ENCODE measurements at places on chromosomes 11 and 22.

DNA sequence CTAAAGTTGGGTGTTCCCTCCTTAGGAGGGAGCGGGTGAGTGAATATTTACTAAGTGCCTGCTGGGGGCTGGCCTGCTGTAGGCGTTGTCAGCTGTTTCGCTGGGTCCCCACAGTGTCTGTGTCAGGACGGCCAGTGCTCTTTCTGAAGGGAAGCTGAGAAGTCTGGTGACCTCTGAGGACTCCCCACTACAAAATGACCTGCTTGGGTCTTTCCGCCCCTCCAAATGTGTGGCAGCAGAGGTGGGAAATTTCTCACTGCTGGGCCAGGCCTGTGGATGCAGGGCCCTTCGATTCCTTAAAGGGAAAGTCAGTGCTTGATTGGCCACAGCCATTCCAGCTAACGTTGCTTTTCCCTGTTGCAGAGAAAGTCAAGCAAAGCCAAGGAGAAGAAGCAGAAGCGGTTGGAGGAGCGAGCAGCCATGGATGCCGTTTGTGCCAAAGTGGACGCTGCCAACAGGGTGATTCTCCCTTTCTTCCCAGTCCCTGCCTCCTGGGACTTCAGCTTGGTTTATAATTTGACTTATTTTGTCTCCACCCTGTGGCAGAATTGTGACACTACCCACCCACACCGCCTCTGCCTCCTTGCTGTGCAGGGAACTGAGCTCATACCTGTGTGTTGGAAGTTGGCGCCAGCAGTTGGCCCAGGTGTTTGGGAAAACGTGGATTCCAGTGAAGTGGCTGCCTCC lies 6.8 kb downstream of the NAA40 start:
- no peak for ATAC-seq

GRCh38 chr11:102269927-102270326 lies 47.4 kb upstream of the BIRC3 start:
- no peak for ATAC-seq

DNA sequence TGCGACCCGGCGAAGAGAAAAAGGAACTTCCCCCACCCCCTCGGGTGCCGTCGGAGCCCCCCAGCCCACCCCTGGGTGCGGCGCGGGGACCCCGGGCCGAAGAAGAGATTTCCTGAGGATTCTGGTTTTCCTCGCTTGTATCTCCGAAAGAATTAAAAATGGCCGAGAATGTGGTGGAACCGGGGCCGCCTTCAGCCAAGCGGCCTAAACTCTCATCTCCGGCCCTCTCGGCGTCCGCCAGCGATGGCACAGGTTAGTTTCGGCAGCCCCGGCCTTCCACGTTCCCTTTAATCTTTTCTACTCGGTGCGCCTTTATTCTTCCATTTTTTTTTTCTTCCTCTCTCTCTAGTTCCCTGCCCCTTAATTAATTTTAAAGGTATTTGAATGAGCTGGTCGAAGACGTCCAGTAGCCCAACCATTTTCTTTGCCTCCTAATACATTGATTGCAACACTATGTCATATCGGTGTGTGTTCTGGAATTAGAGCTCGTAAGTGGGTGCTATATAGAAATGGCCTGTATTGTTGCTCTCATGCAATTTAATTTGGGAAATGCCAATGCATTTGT lies 537 bp downstream of the EP300 start:
- no peak for ATAC-seq

DNA sequence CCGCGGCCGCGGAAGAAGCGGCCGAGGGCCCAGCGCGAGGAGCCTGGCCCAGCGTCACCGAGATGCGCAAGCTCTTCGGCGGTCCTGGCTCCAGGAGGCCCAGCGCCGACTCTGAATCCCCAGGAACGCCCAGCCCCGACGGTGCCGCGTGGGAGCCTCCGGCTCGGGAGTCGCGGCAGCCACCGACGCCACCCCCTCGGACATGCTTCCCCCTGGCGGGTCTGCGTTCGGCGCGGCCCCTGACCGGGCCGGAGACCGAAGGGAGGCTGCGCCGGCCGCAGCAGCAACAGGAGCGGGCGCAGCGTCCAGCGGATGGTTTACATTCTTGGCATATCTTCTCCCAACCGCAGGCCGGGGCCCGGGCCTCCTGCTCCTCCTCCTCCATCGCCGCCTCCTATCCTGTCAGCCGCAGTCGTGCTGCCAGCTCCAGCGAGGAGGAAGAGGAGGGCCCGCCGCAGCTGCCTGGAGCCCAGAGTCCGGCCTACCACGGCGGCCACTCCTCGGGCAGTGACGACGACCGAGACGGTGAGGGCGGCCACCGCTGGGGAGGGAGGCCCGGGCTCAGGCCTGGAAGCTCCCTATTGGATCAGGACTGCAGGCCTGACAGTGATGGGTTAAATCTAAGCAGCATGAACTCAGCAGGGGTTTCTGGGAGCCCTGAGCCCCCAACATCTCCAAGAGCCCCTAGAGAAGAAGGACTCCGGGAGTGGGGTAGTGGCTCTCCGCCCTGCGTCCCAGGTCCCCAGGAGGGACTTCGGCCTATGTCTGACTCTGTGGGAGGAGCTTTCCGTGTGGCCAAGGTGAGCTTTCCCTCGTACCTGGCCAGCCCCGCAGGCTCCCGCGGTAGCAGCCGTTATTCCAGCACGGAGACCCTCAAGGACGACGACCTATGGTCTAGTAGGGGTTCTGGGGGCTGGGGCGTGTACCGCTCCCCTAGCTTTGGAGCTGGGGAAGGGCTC lies 1.2 kb downstream of the ARHGEF17 start:
- no peak for ATAC-seq

DNA sequence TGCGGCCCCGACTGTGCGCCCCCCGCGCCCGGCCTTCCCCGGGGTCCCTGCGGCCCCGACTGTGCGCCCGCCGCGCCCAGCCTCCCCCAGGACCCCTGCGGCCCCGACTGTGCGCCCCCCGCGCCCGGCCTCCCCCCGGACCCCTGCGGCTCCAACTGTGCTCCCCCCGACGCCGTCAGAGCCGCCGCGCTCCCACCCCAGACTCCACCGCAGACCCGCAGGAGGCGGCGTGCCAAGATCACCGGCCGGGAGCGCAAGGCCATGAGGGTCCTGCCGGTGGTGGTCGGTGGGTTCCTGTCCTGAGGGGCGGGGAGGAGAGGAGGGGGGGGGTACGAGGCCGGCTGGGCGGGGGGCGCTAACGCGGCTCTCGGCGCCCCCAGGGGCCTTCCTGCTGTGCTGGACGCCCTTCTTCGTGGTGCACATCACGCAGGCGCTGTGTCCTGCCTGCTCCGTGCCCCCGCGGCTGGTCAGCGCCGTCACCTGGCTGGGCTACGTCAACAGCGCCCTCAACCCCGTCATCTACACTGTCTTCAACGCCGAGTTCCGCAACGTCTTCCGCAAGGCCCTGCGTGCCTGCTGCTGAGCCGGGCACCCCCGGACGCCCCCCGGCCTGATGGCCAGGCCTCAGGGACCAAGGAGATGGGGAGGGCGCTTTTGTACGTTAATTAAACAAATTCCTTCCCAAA lies 3.1 kb downstream of the DRD4 start:
- no peak for ATAC-seq
